ENCODE measurements at places on chromosomes 7 and 10.

DNA sequence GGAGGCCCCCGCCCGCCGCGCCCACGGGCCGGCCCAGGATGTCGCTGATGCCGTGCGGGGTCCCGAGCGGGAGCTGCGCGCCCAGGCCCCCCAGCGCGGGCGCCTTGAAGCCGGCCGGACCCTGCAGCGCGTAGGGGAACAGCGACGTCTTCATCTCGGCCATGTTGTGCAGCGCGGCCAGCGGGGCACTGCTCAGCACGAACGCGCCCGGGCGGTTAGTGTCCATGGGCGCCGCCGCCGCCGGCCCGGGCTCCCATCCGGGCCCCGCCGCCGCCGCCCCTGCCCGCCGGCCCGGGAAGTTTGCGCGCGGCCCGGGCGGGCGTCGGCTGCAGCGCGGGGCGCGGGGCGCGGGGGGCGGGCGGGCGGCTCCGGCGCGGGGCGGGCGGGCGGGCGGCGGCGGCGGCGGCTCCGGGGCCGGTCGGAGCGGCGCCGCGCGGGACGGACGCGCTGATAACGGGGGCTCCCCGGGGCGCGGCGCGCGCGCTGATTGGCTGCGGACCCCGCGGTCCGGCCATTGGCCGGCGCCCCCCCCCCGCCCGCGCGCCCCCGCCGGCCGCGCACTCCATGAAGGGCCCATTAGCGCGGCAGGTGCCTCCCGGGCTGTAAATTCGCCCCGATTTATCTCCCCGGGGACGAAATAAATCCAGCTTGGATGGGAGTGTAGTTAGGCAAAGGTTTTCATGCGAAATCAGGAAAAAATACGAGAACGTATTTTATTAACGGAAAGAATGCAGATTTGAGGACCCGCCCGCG is at the start of gene NKX6-2:
Gene NKX6-2, minus strand, starts transcription at position 425 of the 753 bp plus-strand sequence. Its CDS starts 199 bp downstream, at position 226.
- no peak for DNase-seq

DNA sequence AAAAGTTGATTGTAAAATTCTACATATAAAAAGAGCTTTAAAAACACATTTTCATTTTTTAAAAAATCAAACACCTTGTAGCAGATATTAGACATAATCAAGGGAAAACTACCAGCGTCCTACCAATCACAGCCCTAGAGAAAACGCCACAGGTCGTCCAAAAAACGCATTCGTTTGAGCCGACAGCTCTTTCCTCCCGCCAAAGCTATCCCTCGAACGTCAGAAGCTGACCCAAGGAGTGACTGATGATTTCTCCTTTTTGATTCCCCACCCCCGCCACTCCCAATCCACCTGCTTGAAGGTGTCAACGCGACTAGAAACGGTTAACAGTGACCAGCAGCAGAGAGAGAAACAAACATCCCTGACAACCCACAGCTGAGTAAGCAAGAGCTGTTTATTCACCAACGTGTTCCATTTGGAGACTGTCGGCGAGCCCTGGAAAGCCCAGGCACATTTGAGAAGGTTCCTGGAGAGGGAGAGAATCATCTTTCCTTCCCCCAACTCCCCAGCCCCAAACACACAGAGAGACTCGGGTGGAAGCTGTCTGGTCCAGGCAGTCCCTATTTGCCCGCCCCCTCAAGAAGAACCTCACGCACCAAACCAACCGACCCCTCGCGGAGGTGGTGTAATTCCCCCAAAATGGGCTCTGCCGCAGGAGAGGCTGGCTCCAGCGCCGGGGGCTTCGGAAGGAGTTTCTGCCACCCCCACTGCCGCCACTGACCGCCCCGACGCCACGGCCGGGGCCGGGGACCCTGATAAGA is 622 bp downstream of the CPEB3 start:
- DNase-seq, result peak; percentile 42

DNA sequence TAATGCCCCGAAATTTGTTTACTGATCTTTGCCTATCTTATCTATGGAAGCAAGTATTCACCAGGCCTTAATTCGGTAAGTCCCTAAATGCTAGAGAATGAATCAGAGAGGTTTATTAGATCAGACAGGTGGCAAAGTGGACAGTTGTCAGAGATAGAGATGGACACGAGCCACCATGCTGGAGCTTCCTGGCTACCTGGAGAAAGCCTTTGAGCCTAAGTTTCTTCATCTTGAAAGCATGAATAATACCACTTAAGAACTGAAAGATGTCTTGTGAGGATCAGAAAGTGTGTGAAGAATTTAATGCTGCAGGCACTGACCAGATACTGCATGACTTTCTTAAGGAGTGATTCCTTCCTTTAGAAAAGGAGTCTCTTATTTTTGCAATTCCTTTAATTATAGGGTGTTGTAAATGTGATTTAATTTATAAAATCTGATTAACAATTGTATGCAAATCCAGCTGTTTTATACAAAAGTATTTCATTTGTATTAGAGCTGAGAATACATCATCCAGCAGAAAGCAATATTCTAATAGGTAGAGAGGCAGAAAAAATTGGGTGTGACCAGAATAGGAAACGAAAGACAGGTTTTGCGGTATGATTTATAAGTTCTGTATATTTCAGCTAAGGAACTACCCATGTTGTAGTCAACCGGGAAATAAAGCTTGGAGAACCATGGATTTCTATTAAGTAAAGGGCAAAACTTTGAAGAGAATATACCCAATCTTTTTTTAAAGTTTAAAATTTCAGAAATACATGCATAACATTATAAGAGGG is 82.7 kb downstream of the SMURF1 start:
- DNase-seq, result no peak

GRCh38 chr10:91378061-91378460 is 32.1 kb upstream of the HECTD2 start:
- DNase-seq, result no peak

GRCh38 chr7:31646942-31647341 is 40.1 kb upstream of the PPP1R17 start:
- no peak for DNase-seq

DNA sequence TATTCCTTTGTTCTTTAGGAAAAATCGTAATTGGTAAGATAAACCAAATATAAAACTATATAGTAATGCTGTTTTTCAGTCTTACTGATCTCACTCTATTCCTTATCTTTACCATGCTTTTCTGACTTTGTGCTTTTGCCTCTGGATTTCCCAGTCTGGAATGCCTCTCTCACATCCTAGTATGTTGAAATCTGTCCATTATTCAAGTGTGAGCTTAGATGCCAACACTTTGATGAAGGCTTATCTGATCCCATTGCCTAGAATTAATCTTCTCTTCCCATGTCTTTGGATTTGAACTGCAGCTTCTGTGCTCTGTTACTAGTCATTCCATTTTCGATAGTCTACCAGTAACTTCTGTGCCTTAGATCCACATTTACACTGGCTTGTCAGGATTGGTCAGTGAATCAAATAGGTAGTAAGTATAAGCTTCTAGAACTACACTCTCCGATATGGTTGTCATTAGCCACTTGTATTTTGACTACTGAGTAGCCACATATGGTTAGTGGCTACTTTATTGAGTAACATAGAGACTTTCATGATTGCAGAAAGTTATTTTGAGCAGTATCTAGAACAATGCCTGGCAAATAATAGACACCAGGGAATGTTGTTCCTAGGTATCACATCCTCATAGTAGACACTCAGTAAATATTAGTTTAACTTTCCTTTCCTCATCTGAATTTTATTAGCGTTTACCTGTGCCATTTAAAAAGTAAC is 92.9 kb downstream of the BMPR1A start:
- no peak for DNase-seq

DNA sequence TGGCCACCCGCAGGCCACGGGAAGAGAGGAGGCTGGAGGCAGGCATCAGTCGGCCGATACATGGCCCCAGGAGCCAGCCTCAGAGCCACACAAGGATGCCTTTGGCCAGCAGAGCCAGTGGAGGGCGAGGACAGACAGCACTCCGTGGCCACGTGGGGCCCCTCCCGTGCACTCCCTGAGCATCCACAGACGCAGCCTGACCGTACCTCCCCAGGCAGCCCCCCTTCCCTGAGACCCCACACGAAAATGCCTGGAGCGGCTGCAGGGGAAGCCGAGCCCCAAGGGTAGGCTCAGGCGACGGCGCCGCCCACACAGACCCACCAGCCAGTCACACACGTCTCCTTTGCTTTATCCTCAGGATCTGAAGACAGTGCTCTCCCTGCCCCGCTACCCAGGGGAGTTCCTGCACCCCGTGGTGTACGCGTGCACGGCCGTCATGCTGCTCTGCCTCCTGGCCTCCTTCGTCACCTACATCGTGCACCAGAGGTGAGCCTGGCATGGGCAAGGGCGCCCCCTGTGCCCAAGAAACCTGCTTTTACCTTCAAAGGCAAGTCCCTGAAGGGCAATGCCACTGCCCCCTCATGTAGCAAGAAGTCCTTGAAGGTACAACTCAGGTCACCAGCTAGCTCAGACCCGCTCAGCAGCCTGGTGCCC is 9.0 kb downstream of the ADGRA1 start:
- DNase-seq, result no peak

All from left hindlimb (tissue), 1 donor.